Suppressor macrophage treated with lipopolysaccharide for 1 hour (primary cell): ENCODE measurements at places on chromosomes 7 and 10.

- DNase-seq: no peak
Measured at GRCh38 chr7:16494955-16495719, 29.6 kb upstream of the SOSTDC1 start.

DNA sequence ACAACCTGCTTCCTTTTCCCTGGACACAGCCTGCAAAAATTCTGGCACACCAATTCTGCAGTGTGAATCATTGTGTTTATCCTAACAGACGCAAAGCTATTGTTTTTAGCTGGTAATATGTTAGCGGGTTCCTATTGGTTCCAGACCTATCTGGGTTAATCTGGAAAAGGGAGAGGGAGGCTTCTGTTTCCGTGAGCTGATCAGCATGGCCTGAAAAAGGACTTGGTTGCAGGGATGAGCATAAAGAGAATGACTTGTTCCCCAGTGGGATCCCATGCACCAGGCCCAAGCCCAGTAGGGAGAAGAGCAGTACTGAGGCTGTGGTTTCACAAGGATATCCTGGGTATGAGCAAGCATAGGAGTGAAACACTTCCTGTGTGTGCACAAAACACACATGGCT is 78.4 kb downstream of the PDE1C start:
- no peak for DNase-seq

DNA sequence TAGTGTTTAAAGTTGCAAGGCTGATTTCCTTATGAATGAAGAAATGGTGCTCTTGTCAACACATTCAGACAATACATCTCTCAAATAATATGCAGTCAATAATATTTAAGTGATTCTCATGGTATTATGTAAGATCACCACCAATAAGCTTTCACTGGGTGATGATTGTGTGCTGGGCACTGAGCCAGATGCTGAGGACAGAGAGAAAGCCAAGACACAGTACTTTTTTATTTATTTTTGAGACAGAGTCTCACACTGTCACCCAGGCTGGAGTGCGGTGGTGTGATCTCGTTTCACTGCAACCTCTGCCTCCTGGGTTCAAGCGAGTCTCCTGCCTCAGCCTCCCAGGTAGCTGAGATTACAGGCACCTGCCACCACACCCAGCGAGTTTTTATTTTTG is 130.6 kb upstream of the LSM8 start:
- no peak for DNase-seq

- no peak for DNase-seq
Measured at GRCh38 chr10:74870191-74870590, 43.8 kb downstream of the KAT6B start.

GRCh38 chr10:88565072-88565471 is 18.0 kb downstream of the RNLS start:
- peak; percentile 67 for DNase-seq

- DNase-seq: no peak
Measured at GRCh38 chr7:98995523-98996149, 117.3 kb downstream of the TRRAP start.

GRCh38 chr10:116947841-116948529 is 57.0 kb downstream of the SHTN1 start:
- DNase-seq: peak; percentile 83

DNA sequence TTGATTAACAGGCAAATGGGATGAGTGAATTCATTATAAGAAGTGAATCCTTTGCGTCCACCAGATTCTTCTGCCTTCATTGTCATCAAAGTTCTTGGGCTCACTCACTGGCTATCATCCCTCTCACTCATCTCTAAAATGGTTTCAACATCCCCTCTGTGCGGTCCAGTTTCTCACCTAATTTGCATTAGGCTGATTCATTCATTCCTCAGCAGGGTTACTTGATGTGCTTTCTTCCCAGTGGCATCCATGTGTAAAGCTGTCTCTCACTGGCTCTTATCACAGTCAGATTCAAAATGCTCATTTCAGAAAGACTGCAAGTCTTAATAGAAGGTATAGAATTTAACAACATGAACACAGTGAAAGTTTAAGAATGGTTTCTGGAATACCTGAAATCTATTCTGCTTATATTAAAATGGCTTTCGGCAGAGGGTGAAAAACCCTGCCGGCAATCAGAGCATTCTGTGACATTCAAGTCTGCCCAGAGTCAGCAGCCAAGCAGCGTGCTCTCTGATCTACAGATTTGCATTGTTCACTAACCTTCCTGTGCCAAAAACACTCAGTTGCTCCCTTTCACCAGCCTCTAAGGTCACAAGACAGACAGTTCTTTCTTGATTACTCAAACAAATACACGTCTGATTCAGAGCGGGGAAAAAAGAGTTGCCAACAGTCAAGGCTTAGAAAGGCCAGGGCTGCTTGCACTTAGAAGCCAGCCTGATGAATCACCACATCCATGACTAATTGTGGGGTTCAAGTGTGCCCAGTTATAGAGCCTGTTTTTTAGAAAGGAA is 106.7 kb downstream of the TES start:
- peak; percentile 59 for DNase-seq

DNA sequence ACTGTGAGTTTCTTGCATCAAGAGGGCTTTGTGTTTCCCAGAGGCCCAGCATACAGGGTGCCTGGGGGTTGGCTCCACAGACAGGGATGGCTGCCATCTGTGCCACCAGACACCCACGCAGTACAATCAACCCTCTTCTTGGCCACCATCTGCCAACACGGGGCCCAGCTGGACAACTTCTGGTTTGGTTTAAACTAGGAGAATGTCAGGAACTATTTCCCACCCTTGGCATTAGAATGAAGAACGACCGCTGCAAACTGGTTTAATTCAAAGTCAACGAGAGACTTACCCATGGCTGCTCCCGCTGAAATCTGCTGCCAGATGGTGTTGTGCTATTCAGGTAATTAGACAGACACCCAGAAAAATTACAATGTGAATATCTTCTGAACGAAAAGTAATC is 27.8 kb downstream of the NMT2 start:
- no peak for DNase-seq

GRCh38 chr7:27277628-27278027 is 35.0 kb downstream of the EVX1 start:
- no peak for DNase-seq
